Glutamatergic neuron (in vitro differentiated cells): ENCODE measurements at places on chromosomes 13 and 19.

GRCh38 chr13:109608059-109608458 is 178.3 kb downstream of the IRS2 start:
- no peak for DNase-seq

DNA sequence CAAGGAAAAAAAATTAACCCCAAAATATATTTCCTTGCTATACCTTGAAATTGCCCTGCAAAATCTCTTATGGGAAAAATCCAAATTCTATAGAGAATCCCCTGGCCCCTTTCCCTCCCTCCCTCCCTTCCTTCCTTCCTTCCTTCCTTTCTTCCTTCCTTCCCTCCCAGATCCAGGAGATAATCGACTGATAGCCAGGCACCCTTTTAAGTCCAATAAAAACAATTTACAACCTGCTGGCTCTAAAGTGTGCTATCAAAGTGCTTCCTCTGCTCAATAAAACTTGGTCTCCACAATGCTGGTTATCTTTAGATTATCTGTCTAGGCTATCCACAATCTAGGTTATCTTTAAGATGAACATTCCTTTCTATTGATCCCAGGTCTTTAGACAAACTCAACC is 83.1 kb upstream of the TUBA3C start:
- DNase-seq: no peak

- DNase-seq: no peak
Measured at GRCh38 chr13:27186295-27186694, 14.7 kb upstream of the USP12 start.

- DNase-seq: no peak
Measured at GRCh38 chr19:11236324-11237301, 2.8 kb upstream of the ANGPTL8 start.

DNA sequence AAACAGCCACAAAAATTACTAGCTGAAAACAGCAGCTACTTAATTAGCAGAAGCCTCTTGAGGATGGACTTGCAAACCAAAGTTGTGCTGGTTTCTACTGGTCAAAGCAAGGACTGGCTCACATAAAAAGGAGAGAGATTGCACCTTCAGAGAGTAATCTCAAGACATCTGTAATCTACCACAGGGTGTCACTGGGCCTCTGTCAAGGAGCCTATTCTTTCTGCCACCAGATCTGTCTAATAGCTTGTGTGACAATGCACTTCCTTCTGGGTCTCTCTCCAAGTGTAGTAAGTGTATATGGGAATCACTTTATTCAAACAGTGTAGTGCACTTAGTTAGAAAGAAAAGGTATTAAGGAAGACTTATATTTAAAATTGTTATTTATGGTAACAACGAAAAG is 24.4 kb upstream of the ZNF561 start:
- DNase-seq: no peak

DNA sequence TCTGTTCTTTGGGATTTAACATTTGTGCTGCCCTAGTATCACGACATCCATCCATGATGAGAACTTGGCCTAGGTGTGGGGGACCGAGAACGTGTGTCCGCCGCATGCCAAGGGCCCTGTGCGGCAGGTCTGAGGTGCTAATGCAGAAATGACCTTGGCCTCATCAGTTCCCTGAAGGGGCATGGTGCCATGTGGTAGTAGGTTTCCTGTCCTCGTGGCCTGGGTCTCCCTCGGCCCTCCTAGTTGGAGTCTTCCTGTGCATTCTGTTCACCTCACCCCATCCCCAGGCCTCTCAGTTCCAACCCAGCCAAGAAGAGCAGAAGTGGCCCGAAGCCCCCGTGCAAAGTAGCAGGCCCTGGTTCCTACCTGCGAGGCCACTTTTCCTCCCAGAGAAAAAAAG is 59.8 kb downstream of the GGACT start:
- DNase-seq: no peak

DNA sequence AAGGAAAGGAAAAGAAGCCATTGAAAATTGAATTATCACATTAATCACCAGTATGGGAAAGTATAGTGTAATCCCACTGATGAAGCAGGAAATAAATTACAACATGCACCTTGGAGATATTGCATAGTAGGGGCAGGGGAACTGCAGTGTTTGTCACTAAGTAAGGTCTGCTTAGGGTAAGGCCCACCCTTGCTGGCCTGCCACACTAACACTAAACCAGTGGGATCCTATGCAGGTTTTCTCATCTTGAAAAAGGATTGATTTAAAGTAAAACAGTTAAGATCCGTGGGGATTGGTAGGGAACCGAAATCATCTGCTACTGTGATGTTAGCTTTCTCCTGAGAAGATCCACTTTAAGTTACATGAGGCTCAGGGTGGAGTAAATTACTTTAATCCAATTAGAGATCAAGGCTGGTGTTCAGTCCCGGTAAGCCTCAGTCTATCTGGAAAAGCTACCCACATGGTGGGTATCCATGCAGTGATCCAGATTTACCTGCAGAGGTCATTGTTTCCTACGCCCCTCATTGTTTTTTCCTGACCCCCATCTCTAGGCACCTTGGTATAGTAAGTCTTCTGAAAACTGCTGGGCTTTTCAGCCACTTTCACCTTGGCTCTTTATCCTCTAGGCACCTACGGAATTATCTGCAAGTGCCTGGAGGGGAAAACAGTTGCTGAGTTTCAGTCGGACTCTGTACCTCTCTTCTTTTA is 1014.9 kb upstream of the ATXN8OS start:
- no peak for DNase-seq
